Stimulated activated CD8-positive, alpha-beta memory T cell treated with anti-CD3 and anti-CD28 coated beads, Interleukin-2, amount 100 ng/mL, for 48 hours (primary cell): ENCODE measurements at places on chromosomes 6 and 20.
A peak's percentile ranks its signal among the peaks of the same experiment; 100 is the strongest.

- DNase-seq: no peak
Observed at GRCh38 chr6:75524322-75524972, 30.8 kb upstream of the FILIP1 start.

GRCh38 chr20:21559305-21559704 lies 45.4 kb upstream of the NKX2-2 start:
- DNase-seq: no peak

GRCh38 chr6:98838975-98839374 lies 4.6 kb downstream of the POU3F2 start:
- no peak for DNase-seq

DNA sequence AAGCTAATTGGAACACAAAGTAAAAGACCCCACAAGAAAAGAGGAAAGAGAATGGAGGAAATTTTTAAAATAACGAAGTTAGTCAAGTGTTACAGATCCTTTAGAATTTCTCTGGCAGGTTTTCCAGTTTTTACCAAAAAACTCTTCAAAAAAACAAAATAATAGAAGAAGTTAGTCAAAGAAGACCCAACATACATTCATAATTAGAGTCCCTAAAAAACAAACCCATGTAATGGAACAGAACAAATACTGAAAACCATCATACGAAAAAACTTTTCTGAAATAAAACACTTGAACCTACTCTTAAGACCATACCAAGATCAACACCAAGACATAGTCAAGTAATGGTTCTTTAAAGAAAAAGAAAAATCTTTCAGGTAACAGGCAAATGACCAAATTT lies 31.6 kb downstream of the RANBP9 start:
- DNase-seq: no peak

- DNase-seq: no peak
Observed at GRCh38 chr6:43115365-43115764, 39.3 kb downstream of the PTK7 start.

GRCh38 chr20:25257756-25258475 lies 10.0 kb downstream of the PYGB start:
- DNase-seq: no peak

DNA sequence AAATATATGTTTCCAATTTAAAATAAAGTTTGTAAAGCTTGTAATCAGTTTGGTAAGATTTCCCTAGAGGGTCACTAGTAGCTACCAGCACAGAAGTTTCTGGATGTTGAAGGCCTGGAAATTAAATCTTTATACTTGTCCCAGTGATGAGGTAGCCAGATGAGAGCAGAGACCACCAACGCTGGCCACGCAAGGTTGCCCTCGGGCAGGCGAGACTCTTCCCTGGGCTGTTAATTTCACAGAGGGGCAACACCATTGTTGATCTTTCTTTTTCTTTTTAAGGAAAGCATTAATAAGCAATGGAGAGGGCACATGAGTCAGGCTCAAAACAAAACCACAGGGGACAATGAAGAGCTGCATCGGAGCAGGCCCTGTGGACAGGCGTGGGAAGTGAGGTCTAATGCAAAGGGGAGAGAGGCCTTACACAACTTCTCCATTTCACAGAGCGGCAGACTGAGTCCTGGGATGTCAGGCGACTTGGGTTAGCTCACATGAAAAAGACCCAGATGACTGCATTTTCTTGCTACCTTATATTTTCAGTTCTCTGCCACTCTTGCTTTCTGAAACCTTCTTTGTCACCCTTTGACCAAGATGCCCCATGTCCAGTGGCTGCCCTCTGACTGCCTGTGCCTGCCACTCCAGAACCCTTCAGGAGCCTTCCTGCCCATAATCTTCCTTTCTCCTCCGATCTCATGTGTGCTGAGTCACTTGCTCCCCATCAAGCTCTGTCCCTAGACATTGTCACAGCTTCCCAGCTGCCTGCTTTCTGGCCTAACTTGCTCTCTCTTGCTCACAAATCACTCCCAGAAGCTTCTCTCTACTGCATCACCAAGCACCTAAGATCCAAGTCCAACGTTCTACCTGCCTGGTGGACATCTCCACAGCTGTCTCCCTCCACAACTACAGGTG lies 107.7 kb upstream of the CDYL start:
- no peak for DNase-seq

DNA sequence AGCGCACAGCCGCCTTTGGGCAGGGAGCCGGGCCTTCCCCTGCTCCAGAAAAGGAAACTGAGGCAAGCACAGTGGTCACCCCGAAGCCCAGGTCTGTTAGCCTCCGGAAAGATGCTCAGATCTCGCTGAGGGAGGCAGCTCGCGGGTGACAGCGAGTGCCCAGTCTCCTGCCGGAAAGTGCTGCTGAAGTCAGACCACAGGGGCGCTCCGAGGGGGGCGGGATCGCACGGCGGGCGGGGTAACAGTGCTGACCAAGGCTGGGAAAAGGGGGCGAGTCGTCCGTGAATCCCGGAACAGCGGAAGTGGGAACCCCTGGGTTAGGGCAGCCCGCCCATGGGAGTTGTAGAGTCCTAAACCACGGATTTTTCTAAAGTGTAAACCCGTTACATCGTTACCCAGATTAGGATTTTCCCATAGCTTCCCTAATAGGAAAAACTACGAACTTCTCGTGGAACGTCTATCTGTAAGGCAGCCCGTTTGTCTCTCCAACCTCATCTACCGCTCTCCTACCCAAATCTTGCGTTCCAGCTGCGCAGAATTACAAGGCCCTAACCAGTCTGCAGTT lies 504 bp downstream of the VPS16 start:
- DNase-seq: no peak

DNA sequence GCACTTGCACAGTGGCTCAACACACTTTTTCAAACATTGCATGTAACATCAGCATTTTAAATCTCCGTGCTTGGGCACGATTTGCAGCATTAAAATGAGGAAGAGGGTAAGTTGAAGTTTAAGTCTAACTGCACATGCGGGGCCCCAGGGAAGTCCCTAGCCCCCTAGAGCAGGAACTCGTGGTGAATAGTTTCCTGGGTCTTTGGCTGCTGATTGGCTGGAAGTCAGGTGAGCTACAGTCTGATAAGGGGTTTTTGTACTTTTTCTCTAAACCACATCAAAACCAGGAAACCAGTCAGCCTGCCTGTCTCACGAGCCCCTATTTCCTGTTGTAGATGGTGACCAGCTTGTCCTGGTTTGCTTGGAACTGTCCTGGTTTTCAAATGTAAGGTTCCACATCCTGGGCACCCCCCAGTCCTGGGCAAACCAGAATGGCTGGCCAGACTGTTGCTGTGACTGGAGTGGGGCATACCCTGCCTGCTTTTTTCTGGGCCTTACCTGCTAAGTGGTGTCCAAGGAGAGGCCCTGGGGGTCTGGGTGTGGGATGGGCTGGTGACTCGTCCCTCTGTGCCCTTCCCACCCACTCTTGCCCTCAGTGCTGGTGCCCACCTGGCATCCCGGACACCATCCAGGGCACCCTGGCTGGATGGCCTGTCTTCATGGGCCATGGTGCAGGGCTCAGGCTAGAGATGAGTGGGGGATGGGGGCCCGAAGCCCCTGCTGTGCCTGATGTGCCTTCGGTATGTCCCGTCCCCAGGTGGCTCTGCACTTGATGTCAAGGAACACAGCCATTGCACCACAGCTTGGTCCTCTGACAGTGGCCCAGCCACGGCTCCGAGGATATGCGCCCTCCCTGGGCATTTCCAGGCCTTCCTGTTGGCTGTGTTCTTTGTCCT lies 31.8 kb downstream of the SUN5 start:
- DNase-seq: peak; percentile 60

- peak; percentile 49 for DNase-seq
Observed at GRCh38 chr20:57092112-57092899, 174.1 kb downstream of the BMP7 start.

DNA sequence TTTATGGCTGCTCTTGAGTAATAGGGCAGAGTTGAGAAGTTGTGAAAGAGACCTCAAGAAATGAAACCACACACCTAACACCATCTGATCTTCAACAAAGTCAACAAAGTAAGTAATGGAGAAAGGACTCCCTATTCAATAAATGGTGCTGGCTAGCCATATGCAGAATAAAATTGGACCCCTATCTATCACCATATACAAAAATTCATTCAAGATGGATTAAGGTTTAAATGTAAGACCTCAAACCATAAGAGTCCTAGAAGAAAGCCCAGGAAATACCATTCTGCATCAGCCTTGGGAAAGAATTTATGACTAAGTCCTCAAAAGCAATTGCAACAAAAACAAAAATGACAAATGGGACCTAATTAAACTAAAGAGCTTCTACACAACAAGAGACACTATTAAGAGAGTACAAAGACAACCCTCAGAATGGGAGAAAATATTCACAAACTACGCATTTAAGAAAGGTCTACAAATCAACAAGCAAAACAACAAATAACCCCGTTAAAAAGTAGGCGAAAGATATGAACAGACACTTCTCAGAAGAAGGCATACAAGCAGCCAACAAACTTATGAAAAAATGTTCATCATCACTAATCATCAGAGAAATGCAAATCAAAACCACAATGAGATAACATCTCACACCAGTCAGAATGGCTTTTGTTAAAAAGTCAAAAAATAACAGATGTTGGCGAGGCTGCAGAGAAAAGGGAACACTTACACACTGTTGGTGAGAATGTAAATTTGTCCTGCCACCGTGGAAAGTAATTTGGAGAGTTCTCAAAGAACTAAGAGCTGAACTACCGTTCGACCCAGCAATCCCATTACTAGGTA lies 4.0 kb downstream of the MAP3K5 start:
- no peak for DNase-seq
